ENCODE measurements at places on chromosomes 12 and 14.

DNA sequence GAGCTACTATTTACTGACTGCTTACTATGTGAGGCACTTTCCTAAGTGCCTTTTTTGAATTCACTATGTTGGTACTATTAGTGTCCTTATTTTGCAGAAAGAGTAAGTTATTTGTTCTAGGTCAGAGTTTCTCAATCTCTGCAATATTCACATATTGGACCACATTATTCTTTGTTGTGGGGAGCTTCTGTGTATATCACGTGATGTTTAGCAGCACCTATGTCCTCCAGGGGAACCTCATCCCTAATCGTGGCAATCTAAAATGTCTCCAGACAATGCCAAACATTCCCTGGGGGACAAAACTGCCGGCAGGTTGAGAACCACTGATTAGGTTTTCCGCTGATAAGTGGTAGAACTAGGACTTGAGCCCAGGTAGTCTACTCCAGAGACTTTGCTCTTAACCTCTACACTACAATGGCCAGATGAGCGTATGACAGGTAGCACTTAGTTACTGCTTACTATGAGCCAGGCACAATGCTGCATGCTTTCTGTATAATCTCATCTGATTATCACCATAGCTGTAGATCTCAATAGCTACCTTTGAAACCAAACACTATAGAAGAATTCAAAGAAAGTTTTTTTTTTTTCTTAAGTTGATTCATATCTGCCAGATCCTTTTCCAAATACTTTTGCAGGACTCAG lies 38.9 kb downstream of the NELL2 start:
- DNase-seq = no peak

GRCh38 chr14:104878582-104878981 lies 13.5 kb downstream of the CEP170B start:
- DNase-seq = no peak

GRCh38 chr14:99540196-99541032 lies 59.2 kb downstream of the CCNK start:
- no peak for DNase-seq

DNA sequence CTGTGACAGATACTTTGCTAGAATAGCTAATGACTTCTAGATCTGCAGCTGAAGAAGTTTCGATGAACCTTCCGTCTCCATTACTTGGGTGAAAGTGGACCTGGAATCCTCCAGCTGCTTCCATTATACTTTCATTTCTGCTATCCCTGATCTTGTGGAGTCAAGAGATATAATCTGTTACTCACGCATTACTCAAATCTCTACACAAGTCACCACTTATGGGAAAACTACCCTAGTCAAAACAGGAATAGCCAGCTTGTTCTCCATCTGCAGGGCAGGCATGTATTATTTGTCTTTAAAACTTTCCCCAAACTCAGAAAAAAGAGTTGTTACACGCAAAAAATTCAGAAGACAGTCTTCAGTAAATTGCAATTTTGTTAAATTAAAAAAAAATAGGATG lies 2.8 kb upstream of the KTN1 start:
- no peak for DNase-seq

DNA sequence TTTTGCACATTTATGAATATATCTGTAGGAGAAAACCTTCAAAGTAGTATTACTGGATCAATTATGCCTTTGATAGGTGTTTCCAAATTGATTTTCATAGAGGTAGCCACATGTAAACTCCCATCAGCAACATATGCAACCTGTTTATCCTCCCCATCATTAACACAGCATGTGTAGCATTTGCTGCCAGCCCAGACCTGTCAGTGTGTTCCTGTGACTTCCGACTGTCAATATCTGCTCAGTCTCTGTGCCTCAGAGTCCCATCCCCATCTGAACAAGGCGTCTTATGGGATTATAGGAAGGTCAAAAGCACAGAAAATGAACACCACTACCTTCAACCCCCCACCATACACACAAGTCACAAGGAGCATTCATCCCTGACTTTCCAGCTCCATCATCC lies 9.5 kb upstream of the CAPRIN2 start:
- no peak for DNase-seq
